KBM-7 (cell line): ENCODE measurements at places on chromosomes 5 and 9.

GRCh38 chr5:67805666-67806348, 409.7 kb upstream of the PIK3R1 start:
- DNase-seq: no peak

DNA sequence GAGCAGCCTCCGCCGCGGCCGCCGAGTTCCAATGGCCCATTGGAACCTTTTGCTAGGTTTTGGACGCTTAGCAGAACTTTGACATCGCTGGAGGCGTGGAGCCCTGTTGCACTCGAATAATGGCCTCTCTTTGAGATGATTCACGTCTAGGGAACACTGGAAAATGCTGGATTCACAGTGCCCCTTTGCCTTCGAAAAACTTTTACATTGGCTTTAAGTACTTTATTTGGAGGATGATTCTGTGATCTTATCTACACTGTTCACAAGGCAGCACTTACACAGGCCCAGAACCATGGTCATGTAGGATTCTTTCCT, 536 bp upstream of the PPIC start:
- no peak for DNase-seq

- no peak for DNase-seq
These were observed 46.8 kb upstream of the NOTCH1 start for GRCh38 chr9:136592666-136593065.

- no peak for DNase-seq
These were observed 97.3 kb downstream of the PRRT1B start for GRCh38 chr9:131642496-131643083.

DNA sequence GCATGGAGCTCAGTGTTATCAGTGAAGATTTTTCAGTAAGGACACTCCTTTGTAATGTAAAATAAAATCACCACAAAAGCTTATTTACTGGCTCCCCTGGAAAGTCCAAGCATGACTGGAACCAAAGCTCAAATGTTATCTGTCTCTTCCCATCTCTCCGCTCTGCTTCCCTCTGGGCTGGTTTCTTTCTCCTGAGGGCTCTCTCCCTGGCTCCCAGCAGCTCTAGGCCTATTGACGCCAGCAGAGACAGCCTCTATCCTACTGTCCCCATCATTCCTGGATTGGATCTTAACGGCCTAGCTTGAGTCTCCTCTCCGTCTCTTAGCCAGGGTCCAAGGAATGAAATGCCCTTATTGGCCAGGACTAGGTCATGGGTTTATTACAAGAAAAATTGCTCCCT, 86.1 kb downstream of the TMEM167A start:
- no peak for DNase-seq

DNA sequence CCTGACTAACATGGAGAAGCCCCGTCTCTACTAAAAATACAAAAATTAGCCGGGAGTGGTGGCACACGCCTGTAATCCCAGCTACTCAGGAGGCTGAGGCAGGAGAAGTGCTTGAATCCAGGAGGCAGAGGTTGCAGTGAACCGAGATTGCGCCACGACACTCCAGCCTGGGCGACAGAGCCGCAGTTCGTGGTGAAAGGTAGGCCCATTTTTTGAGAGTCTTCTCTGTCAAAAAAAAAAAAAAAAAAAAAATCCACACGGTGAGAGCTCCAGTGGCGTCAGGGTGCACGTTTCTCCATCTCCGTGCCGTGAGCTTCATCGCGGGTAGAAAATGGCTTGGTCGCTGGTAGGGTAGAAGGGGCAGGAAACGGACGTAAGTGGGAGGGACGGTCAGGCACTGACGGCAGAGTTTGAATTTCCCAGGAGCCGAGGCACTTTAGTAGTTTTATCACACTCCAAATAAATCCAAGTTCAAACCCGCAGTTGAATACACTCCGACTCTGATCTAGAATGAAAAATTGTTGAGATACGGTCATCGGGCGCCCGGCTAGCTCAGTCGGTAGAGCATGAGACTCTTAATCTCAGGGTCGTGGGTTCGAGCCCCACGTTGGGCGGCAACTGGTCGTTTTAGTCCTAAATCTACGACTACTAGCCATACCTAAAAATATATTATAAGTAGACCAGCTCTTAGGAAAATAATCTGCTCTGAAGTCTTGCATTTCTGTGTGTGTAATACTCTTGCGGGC, 2.4 kb upstream of the TRIM7 start:
- peak; percentile 93 for DNase-seq

GRCh38 chr9:114139071-114139470, 16.3 kb upstream of the COL27A1 start:
- no peak for DNase-seq

DNA sequence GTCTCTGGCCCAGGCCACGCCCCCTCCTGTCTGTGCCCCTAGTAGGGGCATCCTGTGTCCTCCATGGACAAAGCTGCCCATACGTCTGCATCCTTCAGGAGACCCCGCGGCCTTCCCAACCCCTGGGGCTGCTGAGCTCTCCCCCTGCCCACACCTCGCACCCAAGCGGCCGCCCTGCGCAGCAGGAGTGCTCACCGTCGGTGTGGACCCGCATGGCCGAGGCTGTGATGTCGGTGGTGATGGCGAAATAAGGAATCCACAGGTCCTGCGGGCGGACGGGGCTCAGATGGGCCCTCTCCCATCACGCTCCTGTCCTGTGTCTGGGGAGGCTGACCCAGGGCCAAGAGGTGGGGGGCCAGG, 4.8 kb upstream of the NSMF start:
- DNase-seq: no peak

DNA sequence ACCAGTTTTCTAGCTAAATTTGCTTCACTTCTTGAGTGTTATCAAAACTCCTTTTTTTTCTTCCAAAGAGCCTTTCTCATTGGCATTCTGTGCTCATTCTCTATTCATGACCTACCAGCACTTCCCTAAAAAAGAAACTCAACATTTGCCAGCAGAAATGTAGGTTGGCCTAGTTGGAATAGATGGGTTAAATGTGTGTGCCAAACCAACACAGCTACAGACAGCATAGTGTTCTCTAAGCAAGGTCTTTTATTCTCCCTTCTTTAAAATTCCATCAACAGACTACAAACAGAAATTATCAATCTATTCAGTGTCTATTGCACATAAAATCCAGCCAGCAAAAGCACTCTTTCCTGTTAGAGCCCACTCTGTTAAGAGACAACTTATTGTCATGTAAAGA, 255.8 kb upstream of the PUM3 start:
- no peak for DNase-seq

DNA sequence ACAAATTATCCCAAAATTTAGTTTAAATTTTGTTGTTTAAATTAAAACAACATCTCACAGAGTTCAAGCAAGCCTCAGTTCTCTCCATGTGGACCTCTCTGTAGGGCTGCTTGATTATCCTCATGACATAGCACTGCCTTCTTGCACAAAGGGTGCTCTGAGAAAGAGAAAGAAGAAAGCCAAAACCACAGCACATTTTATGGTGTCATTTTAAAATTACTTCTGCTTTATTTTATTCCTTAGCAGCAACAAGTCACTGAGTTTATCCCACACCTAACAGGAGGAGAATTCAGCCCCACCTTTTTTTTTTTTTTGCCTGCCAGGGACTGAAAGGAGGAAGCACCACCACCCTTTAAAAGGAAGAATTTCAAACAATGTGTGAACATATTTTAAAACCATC, 12.8 kb upstream of the KCNV2 start:
- peak; percentile 94 for DNase-seq

DNA sequence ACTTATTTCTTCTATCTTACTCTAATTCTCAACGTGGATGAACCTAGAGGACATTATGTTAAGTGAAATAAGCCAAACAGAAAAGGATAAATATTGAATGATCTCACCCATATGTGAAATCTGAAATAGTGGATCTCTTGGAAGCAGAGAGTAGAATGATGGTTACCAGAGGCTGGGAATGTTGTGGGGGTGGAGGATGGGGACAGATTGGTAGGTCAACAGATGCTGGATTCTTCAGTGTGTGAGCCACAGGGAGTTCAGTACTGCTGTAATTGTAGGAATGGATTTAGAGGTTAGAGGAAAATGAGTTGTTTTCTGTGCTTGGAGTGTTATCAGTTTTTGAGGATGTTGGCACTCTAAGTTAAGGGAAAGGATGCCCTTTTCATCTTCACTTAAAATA, 190.6 kb downstream of the FBXL7 start:
- no peak for DNase-seq

GRCh38 chr9:21027295-21027694, 4.1 kb downstream of the HACD4 start:
- DNase-seq: no peak

DNA sequence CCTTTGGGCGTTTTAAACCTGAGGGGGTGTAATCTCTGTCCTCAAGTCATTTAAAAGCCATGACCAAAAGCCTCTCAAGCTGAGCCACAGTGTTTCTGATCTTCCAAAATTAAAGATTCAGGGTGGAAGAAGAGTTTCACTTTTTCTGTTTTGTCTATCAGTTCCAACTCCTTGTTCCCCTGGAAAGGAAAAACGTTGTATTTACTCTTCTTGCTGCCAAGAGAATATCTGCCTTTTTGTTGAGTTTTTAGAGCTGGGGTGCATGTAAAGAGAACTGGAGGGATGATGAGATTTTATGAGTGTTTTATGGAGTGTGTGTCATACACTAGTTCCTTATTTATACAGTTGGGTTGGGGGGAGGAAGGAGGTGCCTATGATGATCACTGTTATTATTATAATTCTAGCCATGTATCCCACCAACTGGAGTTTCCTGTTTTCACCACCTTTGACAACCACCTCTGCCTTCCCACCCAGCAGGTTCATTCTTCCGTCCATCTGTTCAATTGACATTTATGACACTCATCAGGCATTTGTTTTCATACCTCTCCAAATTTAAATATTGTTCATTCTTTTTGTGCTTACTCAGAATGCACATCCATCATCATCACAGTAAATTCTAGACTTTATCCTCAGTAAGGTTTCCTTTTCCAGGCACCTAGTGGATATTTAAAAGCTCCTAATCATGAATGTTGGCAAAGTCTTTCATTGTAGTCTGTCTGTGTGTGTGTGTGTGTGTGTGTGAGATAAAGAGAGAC, 97.9 kb upstream of the MPDZ start:
- no peak for DNase-seq

GRCh38 chr5:21581508-21581907, 1271.6 kb downstream of the CDH12 start:
- no peak for DNase-seq

- DNase-seq: no peak
These were observed 352.6 kb upstream of the TARS1 start for GRCh38 chr5:33088176-33088575.

- DNase-seq: no peak
These were observed 223.5 kb upstream of the DAB2 start for GRCh38 chr5:39648085-39648847.

- no peak for DNase-seq
These were observed 58.6 kb downstream of the ADAMTS12 start for GRCh38 chr5:33833237-33833575.

DNA sequence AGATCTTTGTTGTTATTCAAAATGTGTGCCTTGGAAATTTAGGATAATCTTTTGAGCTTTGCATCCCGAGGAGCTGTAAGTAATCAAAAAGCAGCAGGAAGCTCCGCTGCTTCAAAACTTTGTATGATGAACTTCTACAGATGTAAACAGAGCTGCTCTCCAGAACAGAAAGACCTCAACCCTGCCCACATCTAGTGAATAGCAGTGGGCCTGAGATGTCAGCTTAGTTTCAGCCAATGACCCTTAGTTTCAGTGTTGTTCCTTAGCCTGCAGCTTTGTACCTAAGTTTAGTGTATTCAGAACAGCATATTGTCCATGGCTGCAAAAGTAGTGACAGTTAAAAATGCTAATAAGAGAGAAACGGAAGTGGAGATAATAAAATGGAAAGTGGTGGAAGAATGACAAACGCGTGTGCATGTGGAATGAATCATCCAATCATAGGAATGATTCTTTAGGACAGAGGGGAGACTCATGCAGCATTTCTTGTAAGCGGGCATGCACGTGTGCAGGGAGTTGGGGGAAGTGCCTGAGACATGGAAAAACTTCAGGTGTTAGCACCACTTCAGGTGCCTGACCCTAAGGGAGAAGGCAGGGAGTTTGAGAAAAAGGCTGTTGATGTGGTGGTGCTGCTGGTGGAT, 24.9 kb downstream of the SNX24 start:
- no peak for DNase-seq

DNA sequence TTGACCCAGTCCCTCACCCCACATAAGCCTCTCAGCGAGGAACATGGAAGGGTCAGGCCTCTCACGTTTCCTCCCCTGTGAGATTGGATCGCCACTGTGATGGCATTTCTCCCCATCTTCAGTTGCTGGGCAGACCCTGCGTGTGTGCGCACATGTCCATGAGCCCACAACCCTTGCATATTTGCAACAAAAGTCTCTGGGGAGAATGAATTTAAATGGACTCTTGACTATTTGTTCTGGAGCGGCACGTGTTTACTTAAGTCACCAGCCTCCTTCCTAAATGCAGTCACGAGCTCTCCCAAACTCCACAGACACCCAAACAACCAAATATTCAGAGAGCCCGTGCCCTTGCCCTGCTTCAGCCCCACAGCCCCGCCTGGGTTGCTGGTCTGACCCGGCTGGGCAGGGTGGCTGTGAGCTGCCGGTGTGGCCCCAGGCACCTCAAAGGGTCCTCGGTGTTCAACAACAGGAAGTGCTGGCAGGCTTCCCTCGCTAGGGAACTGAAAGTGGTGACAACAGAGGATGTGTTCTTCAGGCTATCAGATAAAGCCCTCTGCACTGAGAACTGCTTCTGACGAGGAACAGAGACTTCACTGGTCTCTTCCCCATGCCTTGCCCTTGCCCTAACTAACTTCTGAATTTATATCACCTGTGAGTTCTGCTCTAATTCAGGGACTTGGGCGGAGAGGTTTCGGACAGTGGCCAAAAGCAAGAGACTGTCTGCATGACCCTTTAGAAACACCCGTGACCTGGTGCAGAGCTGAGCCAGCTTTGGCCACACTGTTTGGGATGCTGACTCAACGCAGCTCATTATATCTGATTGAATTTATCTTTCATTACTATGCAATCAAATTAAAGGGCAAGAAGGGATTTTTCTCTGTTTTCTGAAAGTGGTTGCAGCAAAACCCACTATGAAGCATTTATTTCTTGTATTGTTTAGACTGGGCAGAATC, 19.2 kb upstream of the CD180 start:
- DNase-seq: peak; percentile 83

GRCh38 chr5:175551266-175551665, 72.9 kb downstream of the SFXN1 start:
- no peak for DNase-seq

DNA sequence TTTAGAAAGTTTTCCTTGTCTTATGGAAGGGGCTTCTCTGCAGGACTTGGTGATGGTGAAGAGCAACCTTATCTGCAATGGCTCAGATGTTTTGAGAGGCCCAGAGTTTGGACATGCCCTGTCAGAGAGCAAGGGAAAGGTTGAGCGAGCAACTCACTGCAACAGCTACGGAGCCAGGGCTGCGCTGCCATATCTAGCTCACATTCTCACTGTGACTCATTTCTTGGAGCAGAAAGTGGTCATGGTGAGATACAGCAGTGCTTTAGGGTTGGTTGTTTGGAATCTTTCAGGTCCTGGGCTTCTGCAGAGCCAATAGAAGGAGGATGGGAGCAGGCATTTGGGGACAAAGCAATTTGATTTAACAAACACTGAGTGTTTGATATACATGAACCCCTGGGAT, 12.3 kb downstream of the GLRA1 start:
- no peak for DNase-seq

- DNase-seq: no peak
These were observed 15.8 kb downstream of the GZMK start for GRCh38 chr5:55039843-55040242.
